ENCODE measurements at places on chromosomes 3 and 15.
A peak's percentile ranks its signal among the peaks of the same experiment; 100 is the strongest.

DNA sequence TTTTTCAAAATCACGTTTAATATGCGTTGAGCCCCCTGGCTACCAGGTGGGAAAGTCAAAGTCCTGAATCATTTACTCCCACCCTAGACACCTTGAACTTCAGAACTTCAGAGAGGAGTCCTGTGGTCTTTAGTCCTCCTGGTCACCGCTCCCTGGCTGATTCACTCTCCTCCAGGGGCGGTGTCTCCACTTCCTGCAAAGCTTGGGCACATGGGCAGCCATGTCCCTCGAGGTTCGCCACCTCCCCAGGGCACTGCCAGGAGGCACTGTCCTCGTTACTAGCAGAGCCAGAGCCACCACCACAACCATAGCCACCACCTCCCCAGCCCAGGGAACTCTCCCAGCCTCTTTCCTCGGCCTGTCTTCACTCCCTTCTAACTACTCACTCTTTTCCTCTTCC lies 31.0 kb downstream of the LOXL1 start:
- DNase-seq: no peak

- no peak for DNase-seq
Measured at GRCh38 chr3:154720921-154721320, 290.9 kb upstream of the GPR149 start.

GRCh38 chr15:46460431-46461094 lies 825.7 kb downstream of the SQOR start:
- no peak for DNase-seq

DNA sequence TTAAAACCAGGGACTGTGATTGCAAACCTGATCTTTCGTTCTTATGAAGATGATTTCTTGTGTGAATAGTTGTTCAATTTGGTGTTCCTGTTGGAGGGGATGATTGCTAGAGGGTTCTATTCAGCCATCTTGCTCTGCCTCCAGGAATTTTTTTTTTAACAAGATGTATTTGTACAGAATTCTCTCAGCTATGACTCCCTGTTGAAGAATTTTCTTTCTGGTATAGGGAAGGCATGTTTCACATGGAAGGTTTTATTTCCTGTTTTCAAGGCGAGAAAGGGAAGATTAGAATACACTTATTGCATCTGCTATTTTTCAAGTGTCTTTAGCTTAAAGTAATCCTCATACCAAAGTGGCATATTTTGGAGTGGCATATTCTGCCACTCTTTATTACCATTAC lies 5.6 kb upstream of the LRRC34 start:
- DNase-seq: no peak

GRCh38 chr3:129673012-129673411 lies 66.5 kb upstream of the PLXND1 start:
- DNase-seq: no peak

DNA sequence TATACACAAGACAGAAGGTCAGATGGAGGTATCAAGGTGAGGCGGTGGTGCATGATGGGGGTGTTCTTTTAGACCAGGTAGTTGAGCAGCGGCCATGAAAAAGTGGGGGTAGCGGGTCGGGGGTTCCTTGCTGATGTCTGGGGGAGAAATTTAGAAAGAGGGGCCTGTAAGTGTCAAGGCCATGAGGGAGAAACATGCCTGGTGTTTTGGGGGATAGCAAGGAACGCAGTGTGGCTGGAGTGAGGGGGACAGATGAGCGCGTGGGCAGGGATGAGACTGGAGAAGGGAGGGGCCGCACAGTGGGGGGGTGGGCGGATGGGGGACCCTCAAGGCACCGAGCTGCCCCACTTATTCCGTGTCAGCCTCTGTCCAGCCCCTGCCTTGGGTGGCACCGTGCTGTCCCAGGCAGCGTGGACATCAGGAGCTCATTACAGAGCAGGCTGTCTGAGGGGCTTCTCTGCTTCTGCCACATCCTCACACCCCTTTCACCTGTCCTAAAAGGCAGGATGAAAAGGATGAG lies 143.3 kb downstream of the SMAD6 start:
- DNase-seq: no peak

GRCh38 chr3:67312155-67312554 lies 314.0 kb downstream of the KBTBD8 start:
- no peak for DNase-seq

DNA sequence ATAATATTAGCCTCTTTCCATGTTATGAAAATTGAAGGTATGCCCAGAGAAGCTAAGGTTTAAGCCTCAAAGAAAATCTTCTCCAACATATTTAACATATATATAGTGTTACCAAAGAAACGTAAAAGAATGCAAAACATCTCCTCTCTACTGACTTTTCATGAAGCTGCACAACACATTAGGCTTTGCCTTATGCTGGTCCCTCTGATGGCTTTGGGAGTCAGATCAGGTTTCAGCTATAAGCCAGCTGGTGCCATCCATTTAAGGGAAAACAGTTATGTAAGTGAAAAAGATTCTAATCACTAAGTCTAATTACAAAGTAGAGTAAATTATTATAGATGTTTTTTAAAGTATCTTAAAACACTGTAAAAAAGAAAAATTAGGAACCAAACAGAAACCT lies 410.5 kb downstream of the LSAMP start:
- DNase-seq: no peak

DNA sequence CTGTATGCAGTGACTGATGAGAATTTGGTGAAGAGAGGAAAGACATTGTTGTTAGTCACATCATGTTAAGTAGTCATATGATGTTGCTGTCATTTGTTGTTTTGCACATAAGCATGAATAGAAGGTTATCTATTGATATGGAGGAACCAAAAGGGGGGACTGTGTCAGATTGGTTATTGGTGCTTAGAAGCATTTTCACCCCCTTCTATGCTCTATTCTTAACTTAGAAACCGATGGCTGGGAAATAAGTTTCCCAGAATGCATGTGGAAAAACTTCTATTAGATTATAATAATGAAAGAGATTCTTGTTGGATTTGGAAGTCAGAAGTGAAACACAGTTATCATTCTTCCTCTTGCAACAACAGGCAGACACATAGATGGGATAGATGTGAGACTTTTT lies 33.2 kb upstream of the CADM2 start:
- no peak for DNase-seq

DNA sequence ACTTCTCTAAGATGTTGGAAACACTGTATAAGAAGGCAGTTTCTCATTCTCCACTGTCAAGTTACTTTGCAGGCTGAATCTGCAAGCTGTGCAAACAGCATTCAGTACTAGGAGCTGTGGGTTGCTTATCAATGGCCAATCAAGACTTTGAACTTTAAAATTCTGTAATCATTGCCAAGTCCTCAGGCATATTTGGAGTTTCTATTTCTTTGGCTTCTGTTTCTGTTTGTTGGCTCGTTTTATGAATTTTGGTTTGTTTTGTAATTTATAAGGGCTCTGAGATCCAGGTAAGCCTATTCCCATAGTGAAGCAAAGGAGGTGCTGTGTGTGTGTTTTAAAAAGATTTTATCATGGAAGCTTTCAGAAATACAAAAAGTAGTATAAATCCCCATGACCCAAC lies 32.1 kb downstream of the TLNRD1 start:
- no peak for DNase-seq

- DNase-seq: no peak
Measured at GRCh38 chr3:189282189-189282588, 110.4 kb downstream of the TPRG1 start.

DNA sequence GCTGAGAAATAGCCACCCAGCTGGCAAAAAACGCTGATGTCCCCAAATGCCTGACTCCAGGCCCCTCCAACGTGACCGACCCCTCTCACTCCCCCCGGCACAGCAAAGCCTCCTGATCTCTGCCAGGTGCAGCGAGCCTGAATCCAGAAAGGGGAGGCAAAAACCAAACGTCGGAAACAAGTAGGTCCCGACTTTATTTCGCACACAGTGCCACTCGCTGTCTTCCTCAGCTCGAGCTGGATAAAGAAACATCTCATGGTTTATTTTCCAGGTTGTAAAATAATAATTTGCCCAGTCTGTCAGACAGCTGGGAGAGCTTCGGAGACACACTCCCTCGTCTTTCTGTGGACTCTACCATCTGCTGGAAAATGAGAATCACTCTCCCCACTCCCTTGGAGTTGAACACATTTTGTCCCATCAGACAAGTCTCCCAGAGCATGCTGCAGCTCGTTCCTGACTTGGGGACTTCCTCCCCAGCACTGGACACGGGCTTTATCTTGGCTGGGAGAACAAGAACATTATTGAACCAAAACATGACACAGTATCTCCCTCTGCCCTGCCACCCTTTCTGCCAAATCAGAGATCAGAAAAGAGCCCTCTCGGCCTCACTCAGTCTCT lies 142.8 kb downstream of the NUP210 start:
- DNase-seq: no peak

GRCh38 chr3:170953736-170954135 lies 45.3 kb upstream of the EIF5A2 start:
- DNase-seq: no peak

DNA sequence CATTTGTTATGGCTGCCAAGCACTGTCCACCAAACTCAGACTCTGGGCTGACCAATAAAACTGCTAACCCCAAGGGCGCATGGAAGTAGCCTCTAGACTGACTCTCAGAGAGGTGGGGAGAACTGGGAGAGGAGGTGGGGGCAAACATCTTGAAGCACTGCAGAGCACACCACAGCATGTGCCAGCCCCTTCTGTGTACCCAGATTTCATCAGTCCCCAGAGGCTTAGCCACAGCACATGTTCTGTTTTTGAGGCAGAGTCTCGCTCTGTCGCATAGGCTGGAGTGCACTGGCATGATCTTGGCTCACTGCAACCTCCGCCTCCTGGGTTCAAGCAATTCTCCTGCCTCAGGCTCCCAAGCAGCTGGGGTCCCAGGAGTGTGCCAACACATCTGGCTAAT lies 119.5 kb upstream of the SPATA12 start:
- no peak for DNase-seq

DNA sequence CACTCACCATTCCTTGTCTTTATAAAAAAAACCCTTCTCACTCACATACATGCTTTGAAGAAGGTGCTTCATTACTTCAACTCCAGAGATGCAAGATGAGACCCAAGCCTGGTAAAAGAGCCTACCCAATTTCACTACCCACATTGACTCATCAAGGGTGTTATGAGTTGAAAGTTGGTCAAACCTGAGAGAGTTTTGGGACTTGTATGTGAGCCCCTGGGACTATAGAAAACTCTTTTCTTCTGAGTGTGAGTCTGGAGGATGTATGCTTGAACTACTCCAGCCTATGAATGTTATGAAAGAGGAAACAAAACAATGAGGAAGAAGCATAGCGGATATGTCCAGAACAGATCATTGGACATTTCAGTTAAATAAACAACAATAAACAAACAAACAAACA lies 106.5 kb upstream of the SATB1 start:
- DNase-seq: no peak

GRCh38 chr15:59798605-59798917 lies 109.4 kb upstream of the BNIP2 start:
- DNase-seq: no peak

GRCh38 chr3:114274929-114275328 lies 18.9 kb upstream of the TIGIT start:
- DNase-seq: no peak

GRCh38 chr15:99121691-99122410 lies 17.0 kb downstream of the SYNM start:
- DNase-seq: no peak

GRCh38 chr3:192883512-192883911 lies 34.1 kb downstream of the MB21D2 start:
- no peak for DNase-seq

- DNase-seq: no peak
Measured at GRCh38 chr15:64013179-64014062, 32.9 kb downstream of the DAPK2 start.

DNA sequence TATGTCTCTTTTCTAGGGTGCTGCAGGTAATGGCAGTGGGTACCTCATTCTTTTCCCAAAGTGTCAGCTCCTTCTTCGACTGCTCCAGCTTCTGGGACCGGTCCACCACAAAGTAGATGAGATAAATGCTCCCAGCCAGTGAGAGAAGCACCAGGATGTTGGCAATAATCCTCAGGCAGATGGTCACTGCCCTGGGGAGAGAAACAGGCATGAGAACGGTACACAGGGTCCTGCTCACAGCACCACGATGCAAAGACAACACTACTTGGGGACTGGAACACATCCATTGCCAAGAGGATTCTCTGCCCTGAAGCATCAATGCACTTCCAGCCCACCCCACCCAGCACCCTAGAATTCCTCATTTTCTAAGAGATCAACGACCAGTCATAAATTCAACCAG lies 22.4 kb downstream of the TMC3 start:
- DNase-seq: no peak

DNA sequence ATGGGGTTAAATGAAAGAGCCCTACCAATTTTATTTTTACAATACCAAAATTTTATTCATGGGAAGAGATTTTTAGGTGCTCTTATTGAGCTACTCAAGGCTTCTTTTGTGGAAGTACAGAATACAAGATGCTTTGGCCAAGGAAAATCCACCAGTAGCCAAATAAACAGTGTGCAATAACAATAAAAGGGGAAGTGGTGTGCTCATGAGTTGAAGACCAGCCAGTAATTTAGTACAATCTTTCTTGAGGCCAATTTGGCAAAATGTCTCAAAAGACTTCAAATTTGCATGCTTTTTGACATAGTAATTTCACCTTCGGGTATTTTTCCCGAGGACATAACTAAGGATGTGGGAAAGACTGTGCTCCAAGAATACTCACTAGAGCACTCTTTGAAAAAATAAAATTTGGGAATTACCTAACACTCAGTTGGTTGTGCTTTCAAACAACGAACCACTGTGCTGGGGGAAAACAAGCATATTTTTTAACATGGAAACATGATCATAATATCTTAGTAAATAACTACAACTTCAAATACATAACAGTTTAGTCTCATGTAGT lies 294.0 kb downstream of the DIPK2A start:
- DNase-seq: no peak

DNA sequence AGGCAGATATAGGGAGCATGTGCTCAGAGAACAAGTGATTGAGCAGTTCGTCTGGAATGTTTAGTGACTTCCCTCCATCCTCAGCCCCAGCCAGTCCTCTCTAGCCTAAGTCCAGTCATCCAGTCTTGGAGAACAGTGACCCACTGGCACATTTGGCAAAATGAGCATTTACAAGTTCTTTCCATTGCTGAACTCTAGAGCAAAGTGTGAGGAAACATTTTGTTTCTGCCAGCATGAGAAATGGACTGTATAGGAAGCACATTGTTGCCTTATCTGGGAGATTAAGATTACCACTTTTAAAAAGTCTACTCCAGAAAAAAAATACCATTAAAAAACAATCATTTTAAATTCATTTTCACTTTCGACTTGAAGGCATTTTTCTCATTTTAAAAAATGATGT lies 353.6 kb downstream of the SHQ1 start:
- DNase-seq: no peak

DNA sequence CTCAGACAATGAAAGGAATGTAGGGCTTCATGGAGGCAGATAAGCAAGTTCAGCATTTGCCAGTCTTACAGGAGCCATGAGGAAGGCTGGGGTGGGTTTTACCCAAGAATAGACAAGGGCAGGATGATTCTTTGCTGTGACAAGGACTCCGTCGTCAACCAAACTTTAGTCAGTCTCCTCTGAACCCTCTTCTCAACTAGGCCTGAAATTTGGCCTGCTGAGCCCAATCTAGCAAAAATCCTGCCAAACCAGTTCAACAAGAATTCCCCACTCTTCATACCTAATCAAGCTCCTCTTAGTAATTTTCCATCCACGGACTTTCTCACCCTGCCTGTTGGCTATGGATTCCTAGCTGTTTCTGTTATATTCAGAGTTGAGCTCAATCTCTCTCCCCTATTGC lies 280.5 kb downstream of the TBL1XR1 start:
- peak; percentile 80 for DNase-seq

All from NCI-H1048 (cell line).